ENCODE measurements at places on chromosomes 12 and 14.

DNA sequence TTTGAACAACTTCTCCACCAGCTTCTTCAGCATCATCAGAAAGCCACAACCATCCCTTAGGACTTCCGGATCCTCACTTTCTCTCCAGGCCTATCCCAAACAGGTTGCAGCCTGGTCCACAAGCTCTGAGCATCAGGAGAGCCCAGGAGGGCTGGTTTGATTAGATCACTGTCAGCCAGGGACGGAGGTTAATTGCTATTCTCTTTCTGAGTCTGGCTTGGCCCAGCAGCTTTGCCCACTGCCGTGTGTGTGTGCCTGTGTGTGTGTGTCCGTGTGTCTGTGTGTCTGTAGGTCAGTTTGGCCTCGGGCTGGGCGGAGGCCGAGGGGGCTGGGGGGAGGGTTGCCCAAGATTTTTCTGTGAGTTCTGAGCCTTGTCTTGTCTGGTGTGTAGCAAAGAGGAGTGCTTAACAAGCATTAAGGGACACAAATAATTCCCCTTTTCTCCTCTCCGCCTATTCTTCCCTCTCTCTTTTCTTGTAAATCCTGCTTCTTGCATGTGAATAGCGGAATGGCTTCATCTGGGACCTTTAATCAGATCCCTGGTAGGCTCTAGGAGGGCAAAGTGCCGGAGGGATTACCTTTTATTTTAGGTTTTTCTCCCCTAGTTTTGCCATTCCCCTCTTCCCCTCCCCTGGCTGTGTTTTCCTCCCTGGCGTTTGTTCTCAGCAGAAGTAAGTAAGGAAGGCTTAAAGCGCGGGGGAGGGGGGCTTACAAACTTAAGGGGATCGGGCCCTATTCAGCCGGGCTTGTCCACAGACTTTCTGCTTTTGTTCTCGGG, 138.2 kb upstream of the LHX5 start:
- DNase-seq = no peak

GRCh38 chr14:78196323-78196722, 26.1 kb downstream of the NRXN3 start:
- no peak for DNase-seq

GRCh38 chr14:86221000-86221399, 691.1 kb downstream of the FLRT2 start:
- DNase-seq = no peak

DNA sequence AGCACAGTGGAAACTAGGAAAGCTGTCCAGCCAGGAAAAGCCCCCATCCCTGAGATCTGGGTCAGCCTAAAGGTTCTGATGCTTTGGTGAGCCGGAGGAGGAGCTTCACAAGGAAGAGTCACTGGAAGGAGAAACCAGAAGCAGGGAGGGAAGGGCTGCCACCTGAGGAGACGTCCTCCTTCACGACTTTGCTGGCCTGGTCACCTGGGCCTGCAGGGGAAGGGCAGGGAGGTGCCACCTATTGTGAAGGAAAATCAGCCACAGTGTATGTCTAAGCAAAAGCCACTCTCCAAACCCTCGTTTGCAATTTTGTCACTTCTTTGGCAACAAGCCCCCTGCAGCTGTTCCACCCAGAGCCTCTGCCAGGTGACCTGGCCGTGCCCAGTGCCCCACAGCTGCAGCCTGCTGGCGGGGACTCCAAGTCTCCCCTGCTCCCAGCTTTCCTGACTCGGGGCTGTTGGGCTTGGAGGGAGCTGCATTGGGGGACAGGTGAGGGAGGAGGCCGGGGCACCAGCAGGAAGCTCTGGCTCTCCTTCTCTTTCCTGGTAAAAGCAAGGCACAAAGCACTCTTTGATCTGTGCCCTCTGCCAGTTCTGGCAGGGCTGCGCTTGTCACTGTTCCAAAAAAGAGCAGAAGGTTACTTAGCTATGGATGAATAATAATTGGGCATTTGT, 120.9 kb upstream of the BCL2L14 start:
- DNase-seq = no peak

- no peak for DNase-seq
Measured at GRCh38 chr12:101328917-101329316, 49.0 kb downstream of the UTP20 start.

GRCh38 chr14:50669441-50669986, 1.4 kb upstream of the SAV1 start:
- no peak for DNase-seq

GRCh38 chr12:123075646-123076171, 75.2 kb downstream of the PITPNM2 start:
- no peak for DNase-seq

All from NCI-H1417 treated with DMSO at 0.1 percent for 48 hours (cell line).